Foreskin fibroblast (primary cell): ENCODE measurements at places on chromosomes 11 and 22.

GRCh38 chr22:34454598-34454997 is 534.3 kb upstream of the LARGE1 start:
- DNase-seq, result no peak

DNA sequence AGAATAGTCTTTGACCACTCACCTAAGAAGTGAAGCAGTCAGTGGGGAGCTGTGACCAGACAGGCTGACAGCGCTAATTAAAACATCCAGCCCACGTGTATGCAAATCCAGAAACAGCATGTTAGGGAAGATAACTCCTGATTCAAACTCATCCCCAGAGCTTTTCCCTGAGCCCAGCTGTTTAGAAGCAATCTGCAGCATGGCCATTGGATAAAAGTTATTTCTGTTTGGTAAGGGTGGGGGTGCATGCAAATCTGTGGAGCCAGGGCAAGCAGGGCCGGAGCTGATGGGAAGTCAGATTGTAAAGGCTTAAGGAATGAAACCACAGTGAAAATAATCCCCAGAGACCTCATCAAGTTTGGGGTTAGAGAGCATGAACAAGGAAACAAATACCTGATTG is 247.9 kb upstream of the KIRREL3 start:
- DNase-seq, result no peak

DNA sequence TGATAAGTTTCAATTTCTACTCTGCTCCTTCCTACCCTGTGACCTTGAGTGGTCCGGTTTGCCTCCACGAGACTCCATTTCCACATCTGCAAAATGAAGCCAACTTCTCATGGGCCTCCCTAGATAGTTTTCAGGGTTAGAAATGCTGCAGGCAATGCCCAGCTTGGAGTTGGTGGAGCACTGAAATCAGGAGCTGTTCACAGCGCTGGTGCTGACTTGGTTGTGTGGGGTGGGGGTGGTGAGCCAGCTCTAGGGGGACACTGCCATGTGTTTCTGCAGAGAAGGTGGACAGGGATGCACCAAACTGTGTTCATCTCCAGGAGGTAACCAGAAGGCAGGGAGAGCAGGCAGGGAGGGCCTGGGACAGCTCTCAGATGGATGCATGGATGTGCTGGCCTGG is 37.0 kb downstream of the SGSM1 start:
- DNase-seq, result no peak

DNA sequence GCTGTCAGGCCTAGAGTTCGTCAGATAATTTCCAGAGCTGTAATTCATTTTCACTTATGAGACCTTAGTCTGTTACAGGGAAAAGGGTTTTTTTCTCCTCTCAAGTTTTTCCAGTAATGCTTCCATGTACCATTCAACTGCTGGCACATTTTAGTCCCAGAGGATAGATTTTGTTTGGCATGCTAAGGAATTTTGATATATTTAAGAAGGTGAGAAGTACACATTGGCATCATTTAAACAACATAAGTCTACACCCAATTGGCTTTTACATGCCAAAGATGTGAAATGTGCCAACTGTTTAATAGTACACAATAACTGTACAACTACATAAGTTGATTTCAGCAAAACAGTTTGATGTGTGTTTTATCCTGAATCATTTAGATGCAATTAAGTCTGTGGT is 71.0 kb downstream of the PAX6 start:
- no peak for DNase-seq

- no peak for DNase-seq
Measured at GRCh38 chr11:134034496-134035381, 34.1 kb upstream of the JAM3 start.

DNA sequence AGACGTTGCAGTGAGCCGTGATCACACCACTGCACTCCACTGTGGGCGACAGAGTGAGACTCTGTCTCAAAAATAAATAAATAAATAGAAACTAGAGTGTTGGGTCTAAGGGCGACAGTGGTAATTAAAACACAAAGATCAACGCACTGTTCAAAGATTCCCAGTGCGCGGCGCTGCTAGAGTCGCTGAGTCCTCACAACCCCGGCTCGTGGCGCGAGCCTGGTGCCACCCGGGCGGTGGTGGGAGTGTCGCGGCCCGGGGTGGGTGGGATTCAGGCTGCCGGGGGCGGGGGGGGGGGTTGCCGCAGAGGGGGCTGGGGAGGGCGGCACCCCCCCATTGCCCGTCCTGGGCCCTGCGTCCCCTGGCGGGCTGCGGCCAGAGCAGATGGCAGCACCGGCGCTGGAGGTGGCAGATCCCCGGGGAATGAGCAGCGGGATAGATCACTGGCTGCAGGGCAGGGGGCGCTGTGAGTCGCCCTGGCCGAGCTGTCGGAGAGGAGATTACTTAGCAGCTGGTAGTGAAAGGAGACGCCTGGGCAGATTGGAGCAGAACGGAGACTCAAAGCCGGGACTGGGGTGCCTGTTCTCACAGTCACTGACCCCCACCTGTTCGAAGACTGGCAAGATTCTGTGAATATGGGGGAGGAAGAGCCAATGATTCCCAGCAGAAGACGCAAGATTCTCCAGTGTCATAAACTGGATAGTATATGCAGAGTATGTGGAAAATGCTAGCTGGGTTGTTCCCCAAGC is 30.2 kb upstream of the APOBEC3A start:
- DNase-seq, result peak; percentile 80

- DNase-seq, result no peak
Measured at GRCh38 chr11:126348806-126349582, 6.5 kb upstream of the ST3GAL4 start.

DNA sequence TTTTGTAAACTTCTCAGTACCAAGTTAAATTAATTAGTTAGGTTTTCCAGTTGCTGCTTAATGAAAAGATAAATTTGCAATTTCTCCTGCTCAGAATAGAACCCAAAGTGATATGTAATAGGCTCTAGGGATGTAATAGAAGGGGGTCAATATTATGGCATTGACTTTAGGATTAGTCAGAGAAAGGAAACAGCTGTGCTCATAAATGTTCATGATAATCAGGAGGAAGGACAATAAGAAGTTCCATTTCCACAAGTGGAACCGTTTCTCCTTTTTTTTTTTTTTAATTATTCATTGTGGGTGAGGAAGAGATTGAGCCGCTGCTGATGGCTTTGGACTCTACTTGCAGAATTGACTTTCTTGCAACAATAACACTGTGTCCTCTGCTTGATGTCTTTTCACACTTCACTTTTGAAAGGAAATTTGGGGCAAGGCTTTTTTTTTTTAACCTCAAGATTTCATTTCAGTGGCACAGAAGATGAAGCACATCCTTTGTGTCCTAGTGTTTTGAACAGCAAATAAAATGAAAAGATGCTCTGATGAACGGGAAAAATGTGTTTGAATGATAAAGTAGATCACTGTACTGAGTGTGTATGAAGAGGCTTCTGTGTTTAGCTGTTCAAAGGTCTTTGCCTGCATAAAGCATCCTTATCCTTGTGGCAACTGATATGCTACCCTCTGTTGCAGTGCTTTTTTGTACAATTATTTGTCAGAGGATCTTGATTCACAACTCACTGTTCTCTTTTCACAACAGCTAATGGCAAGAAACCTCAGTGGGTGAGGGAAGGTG is 62.4 kb downstream of the GAS2 start:
- DNase-seq, result no peak

DNA sequence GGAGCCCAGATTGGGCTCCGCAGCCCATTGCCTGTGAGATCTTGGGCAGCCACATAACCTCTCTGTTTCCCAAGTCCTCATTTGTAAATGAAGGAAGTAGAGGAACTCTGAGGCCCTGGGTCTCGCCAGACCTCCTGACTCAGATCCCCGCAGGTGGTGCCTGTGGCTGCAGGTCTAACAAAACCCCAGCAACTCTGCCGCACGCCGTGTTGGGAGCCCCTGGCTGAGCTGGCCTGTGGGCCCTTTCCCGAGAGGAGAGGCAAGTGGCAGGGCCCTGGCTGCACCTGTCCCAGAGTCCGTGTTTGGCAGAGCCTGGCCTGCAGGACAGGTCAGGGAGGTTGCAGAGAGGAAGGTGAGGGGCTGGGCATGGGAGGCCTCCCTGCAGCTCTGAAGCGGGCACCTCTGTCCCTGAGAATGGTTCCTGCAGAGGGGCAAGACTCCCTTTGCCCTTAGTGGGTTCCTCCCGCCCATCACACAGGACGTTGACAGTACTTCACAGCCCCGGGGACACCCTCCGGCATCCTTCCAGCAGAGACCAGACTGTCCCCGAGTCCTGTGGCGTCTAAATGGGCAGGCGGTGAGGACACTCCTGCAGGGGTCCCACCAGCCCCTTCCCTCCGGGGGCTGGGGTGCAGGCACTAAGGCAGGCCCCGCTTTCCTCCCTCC is 67.7 kb downstream of the ARHGAP8 start:
- DNase-seq, result no peak

GRCh38 chr11:19511413-19512183 is 201.0 kb upstream of the NAV2 start:
- DNase-seq, result peak; percentile 35

DNA sequence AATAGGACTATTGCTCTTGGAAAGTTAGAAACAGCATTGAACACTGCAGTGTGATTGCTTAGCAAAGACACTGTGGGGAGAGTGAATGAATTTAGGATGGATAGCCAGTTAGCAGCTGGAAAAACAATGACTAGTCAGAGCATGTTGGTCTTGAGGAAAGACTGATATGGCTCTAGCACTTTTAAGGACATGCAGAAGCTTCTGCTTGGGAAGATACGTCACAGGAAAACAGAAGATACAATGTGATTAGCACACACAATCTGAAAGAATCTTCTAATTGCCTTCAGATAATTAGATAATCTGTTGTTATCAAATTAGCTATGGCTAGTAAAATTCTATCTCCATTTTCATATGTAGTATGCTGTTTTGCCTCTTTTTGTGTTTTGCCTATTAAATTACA is 530.7 kb upstream of the CHORDC1 start:
- no peak for DNase-seq

- no peak for DNase-seq
Measured at GRCh38 chr11:30521297-30522071, 64.7 kb downstream of the MPPED2 start.

- DNase-seq, result no peak
Measured at GRCh38 chr11:10920205-10920604, 62.4 kb upstream of the ZBED5 start.

GRCh38 chr11:64679846-64680245 is 43.2 kb downstream of the NRXN2 start:
- no peak for DNase-seq

GRCh38 chr11:72238492-72239312 is 5.3 kb downstream of the PHOX2A start:
- no peak for DNase-seq

GRCh38 chr11:2825889-2826678 is 59.5 kb downstream of the CDKN1C start:
- peak; percentile 88 for DNase-seq

- no peak for DNase-seq
Measured at GRCh38 chr22:30265823-30266444, 717 bp downstream of the OSM start.

- no peak for DNase-seq
Measured at GRCh38 chr11:89477175-89477574, 14.0 kb downstream of the NOX4 start.

DNA sequence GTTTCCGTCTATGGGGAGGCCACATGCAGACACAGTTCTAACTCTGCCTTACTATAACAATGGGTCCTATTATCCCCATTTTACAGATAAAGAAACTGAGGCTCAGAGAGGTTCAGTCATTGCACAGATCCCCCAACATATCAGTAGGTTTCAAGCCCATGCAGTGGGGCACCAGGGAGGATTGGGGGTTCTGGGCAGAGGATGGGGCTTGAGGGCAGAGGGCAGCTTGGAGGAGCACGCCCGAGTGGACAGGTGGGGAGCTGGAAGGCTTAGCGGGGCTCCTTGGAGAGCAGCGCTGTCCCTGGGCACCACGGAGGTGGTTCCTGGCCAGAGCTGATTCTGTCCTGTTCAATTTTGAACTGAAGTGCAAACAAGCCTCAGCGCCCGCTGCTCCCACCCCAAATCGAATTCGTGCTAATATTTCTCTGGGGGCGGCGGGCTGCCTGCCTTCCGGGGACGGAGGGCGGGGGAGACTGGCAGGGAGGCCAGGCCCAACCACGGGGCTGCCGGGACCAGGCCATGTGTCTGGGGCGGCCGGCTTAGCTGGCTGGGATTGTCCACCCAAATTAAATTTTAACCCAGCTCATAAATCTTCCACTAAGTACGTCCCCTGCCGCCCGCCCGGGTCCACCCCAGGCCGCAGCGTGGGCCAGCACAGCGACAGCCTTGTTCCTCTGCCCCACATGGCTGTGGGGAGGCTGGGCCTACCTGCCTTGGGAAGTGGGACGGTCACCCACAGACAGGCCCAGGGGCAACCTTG is 49.4 kb downstream of the FLRT1 start:
- no peak for DNase-seq

- no peak for DNase-seq
Measured at GRCh38 chr11:86492370-86493010, 117.8 kb downstream of the CCDC81 start.

DNA sequence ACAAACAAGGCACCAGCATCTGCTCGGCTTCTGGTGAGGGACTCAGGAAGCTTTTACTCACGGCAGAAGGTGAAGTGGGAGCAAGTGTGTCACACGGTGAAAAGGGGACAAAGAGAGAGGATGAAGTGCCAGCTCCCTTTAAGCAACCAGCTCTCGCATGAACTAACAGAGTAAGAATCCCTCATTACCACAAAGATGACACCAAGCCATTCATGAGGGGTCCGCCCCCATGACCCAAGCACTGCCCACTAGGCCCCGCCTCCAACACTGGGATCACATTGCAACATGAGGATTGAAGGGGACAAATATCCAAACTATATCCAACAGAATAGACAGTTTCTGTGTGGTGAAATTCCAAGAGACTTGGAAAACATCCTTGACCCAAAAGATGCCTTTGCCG is 198.2 kb upstream of the POU2AF2 start:
- peak; percentile 45 for DNase-seq

- peak; percentile 60 for DNase-seq
Measured at GRCh38 chr11:71563406-71563805, 2.0 kb upstream of the KRTAP5-10 start.

GRCh38 chr11:115974703-115975102 is 470.5 kb upstream of the CADM1 start:
- DNase-seq, result no peak

DNA sequence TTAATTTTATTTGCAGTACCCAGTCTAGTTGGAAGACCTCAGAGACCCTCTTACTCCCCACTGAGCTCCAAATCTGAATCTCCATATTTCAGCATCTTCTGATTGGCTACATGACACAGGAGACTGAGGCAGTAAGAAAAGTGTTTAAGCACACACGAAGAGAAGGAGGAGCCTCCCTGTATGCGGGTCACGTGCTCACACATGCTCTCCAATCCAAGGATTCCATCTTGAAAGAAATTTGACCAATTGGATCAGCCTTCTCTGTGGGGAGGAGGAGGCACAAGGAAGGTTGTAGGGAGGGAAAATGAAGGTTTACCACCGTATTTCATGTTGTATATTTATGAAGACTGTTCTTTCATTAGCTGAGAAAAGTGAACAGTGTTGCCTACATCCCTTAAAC is 1.2 kb downstream of the OR6T1 start:
- DNase-seq, result no peak

DNA sequence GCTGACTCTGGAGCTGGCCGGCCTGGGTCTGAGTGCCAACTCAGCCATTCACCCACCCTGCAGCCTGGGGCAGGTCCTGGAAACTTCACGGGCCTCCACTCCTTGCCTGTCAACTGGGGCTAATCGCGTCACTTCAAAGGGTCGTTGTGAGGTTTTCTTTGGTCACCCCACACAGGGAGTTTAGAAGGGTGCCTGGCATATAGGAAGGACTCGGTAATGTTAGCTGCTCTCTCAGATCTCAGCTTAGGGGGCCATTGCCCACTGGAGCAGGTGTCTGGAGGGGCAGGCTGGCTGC is 7.3 kb downstream of the INCENP start:
- no peak for DNase-seq
